Stromal cell of bone marrow (primary cell): ENCODE measurements at places on chromosomes 11 and 22.

- DNase-seq: no peak
Measured at GRCh38 chr11:44790211-44790610, 63.4 kb downstream of the TSPAN18 start.

DNA sequence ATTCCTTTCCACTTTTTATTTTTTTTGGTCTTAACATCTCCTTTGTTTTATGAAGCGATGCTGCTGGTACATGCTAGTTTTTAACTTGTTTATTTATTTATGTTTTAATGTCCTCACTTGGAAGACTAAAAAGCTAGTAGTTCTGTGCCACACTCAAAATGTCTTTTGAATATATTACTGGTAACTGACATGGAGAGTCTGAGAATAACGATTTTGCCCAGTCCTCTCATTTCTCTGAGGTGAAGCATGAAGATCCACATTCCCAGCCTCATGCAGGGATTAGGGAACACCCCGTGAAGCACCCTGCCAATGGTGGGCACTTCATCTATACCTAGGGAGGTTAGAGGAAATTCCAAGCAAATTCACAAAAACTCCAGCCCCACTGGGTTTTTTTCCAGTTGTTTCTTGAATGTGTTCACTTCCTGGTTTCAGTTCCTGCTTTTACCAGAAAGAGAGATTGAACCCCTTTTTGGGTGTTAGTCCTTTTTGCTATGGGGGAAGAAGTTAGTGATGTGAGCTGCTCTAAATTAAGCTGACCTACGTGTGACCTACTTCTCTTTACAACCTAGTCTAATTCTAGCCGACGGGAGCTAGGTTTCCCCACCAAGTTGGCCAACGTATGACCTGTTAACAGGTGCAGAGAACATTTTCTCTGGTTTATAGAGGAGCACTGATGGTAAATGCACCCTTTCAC lies 106.1 kb downstream of the SLC1A2 start:
- no peak for DNase-seq

GRCh38 chr11:6882751-6883150 lies 6.3 kb downstream of the OR10A4 start:
- DNase-seq: no peak

- no peak for DNase-seq
Measured at GRCh38 chr22:45129703-45130524, 33.8 kb upstream of the NUP50 start.

- DNase-seq: no peak
Measured at GRCh38 chr11:45896422-45896984, 10.6 kb downstream of the FREY1 start.

GRCh38 chr11:61571337-61571736 lies 9.5 kb downstream of the SYT7 start:
- no peak for DNase-seq

DNA sequence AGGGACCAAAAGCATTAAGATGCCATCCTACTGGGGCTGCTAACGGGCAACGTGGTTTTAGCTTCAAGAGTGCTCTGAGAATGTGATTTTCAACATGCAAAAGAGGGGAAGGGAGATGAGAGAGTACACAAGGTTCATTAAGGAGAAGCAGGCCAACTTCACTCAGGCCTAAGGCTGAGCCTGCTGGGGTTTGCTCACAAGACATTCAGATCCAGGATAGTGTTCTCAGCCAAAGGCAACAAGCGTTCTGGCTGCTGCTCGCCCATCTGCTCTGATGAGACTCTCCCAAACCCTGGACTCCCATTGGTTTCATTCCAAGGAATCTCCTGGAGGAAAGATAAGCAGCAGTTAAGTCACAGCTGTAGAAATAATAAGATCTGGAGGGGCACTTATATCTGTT lies 23.6 kb upstream of the UPB1 start:
- DNase-seq: peak; percentile 73

GRCh38 chr11:83571302-83571701 lies 285.1 kb upstream of the CCDC90B start:
- no peak for DNase-seq

GRCh38 chr22:21824445-21824912 lies 43.0 kb downstream of the MAPK1 start:
- no peak for DNase-seq

GRCh38 chr22:25673713-25674112 lies 68.3 kb upstream of the MYO18B start:
- DNase-seq: no peak

GRCh38 chr22:48496226-48496845 lies 1331.3 kb downstream of the BRD1 start:
- no peak for DNase-seq

DNA sequence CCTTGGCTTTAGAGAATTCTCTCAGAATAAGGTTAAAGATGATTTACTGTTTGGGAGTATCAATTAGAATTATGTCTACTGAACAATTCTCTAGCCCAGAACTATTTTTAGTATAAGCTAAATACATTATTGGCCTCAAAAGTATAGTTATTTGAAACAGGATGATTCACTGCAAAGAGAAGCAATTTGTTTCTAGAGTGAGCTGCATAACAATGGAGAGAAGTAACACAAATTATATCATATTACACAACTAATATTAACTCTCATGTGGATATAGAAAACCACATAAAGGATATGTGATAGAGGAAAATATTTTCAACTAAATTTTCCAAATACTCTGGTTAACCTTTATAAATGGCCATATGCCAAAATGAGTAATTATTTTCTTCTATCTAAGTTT lies 24.9 kb downstream of the PGM2L1 start:
- no peak for DNase-seq

GRCh38 chr11:75303544-75304224 lies 47.8 kb downstream of the ARRB1 start:
- DNase-seq: no peak

DNA sequence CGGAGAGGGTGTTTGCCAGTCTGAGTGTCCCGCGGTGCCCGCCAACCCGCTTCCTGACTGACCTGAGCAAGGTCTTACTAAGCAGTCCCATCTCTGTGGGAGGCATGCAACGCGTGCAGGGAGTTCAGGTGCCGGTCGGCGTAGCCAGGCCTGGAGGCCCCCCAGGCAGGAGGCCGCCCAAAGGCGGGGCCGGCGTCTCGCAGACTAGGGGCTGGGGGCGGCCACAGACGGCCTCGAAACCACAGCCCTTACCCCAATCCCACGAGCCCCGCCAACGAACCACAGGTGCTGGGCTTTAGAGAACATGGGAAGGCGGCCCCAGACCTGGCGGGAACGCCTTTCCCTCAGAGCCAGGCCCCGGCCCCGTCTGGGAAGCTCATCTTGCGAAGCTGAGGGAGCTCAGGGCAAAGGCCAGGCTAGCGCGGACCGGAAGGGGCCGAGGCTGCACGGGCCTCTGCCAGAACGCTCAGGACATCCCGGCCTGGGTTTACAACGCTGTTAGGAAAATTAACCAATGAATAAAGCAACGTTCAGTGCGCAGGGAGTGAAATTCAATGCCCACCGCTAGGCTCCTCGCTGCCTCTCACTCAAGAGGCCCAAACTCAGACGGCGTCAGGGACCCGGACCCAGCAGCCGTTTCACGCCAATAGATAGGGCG lies 2.1 kb upstream of the MTFP1 start:
- no peak for DNase-seq

GRCh38 chr11:19537803-19538453 lies 174.7 kb upstream of the NAV2 start:
- no peak for DNase-seq

- peak; percentile 26 for DNase-seq
Measured at GRCh38 chr22:37401401-37402183, 25.7 kb downstream of the ELFN2 start.

GRCh38 chr11:84022695-84023094 lies 736.5 kb upstream of the CCDC90B start:
- no peak for DNase-seq

GRCh38 chr11:110059706-110060463 lies 33.3 kb upstream of the ZC3H12C start:
- DNase-seq: no peak

- no peak for DNase-seq
Measured at GRCh38 chr11:36558571-36559413, 9.0 kb upstream of the RAG1 start.

GRCh38 chr11:120969993-120970392 lies 53.9 kb upstream of the TBCEL start:
- no peak for DNase-seq

DNA sequence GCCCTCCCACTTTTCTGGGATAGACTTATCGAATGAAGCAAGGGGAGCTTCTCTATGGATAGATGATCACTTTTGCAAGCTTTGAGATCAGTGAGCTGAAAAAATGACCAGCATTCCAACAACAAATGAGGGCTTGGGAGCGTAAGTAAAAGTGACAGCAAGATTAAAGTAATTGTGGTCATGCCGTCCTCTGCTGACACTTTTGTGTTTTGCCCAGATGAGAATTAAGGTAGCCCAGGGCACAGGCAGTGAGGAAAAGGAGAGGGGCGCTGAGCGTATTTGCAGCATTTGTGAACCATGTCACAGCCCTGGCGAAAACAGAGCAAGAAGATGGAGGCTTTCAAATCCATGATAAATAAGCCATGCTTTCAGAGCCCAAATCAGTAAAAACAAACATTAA lies 24.6 kb upstream of the TMA7B start:
- no peak for DNase-seq

DNA sequence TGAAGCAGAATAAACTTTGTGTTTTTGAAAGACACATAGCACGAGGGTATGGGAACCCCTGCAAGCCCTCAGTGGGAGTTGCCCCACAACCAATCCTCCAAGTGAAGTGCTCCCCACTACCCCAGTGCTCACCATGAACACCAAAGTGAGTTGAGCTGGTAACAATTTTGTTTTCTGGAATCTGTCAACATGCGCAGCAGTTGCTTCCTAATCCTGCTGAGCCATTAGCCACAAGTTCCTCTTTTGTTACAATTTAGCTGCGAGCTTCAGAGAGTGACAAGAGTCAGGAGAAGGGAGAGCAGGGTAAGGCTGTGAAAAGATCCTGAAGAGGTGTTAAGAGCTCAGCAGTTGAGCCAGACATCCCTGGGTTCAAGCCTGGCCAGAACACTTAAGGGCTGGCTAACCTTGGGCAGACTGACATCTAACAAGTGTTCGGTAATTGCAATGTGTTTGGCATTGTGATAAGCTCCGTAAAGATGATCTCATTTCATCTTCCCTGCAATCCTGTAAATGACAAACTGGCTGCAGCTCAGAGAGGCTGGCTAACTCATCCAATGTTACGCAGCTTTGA lies 24.1 kb upstream of the ASPHD2 start:
- no peak for DNase-seq

DNA sequence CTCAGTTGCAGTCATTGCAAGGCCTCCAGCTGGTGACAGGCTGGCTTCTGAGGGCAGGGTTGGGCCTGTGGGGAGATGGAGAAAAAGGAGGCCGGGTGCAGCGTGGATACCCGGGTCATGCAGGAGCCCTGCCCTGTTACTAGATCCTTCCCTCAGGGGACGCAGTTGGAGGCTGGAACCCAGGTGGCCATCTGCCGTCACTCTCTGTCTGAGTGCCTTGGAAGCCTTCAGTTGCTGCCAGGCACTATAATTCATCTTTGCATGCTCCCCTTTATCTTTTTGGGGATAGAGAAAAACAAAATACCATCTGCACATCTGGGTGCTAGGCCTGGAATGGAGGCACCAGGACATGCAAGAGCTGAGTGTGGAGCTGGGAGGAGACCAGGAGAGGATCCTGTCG lies 82.7 kb downstream of the TP53I11 start:
- DNase-seq: no peak

DNA sequence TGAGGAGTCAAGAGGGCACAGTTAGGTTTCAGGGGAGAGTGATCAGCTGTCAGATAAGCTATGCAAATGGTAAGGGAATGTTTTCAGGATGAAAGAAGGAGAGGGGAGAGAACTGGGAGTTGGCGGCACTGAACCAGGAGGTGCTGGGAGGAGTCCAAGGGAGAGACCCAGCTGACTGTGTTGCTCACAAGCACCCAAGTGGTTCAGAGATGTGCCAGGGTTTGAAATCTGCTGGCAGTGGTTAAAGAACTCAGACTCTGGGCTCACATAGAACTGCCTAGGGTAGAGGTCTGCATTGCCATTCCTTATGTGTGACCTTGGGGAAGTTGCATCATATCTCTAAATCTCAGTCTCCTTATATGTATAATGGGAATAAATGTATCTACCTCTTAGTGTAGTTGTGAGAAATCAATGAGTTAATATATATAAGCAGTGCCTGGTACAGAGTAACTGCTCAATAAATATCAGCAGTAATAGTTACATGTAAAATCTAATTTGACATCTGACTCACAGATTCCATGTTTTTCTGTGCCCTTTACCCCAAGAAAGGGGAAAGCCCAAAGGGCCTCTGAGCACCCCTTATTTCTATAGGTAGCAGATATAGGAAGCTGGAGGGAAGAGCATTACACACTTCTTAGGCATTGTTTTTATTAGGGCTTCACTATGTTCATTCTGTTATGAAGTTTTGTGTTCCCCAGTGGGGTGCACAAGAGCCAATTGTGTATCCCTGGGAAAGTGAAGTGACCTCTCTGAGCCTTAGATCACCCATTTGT lies 66.9 kb upstream of the SESN3 start:
- DNase-seq: no peak

DNA sequence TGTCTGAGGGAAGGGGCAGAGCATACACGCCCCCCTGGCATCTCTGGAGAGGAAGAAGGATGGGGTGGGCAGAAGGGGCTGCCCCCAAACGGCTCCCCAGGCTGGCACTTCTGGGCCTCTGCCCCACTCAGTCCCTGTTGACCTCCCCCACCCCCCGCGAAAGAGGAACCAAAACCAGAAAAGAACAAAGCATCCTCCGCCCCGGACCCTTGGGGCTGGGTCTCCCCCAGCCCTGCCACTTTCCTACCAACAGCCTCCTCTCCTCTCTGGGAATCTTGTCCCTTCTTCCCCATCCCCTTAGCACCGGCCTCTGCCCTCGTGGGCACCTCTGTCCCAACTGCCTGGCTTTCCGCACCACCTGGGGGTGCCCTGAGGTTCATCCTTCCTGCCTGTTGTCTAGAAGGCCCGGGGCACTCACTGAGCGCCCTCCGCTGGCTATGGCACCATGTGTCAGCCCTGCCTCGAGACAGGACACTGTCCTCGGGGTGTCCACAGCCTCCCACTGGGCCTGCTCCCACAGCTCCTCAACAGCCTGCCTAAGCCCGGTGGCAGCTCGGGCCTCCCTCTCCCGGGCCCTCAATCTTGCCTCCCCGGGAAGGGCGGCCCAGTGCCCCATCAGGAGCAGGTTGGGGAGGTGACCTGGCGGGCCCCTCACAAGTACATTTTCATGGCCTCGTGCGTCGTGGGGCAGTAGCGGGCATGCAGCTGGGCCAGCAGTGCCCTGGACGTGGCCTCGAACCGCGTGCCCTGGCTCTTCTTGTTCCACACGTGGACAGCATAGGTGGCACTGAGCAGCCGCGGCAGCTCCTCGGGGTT lies 28.2 kb downstream of the A4GALT start:
- no peak for DNase-seq

- DNase-seq: no peak
Measured at GRCh38 chr22:17911887-17912286, 112.5 kb downstream of the MICAL3 start.

DNA sequence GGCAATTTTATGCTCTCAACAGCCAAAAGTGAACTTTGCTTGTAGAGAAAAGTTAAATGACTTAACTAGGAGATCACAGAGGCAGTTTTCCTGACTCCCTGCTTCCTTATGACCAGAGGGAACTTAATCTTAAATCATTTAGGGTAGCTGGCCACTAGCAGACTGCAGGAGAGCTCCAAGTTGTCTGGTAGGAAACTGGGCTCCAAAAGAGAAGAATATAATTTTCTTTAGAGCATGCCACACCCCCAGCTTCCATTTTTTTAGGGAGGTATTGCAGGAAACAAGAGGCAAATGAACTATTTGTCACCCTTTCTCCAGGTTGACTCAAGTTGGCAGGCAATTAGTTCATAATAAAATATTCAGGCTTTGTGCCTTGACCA lies 2.6 kb downstream of the METTL15 start:
- DNase-seq: no peak

- DNase-seq: no peak
Measured at GRCh38 chr11:114244726-114245394, 51.3 kb upstream of the NNMT start.
